ENCODE measurements at places on chromosomes 3 and 15.

GRCh38 chr15:35705884-35706585, 160.1 kb upstream of the DPH6 start:
- DNase-seq, result no peak

- no peak for DNase-seq
Measured at GRCh38 chr3:183958226-183958625, 59.5 kb downstream of the ABCC5 start.

GRCh38 chr3:22713936-22714335, 489.2 kb upstream of the UBE2E2 start:
- DNase-seq, result peak; percentile 9

GRCh38 chr3:66394753-66395249, 106.0 kb downstream of the LRIG1 start:
- no peak for DNase-seq

- DNase-seq, result no peak
Measured at GRCh38 chr3:168112894-168113293, 17.2 kb upstream of the GOLIM4 start.

DNA sequence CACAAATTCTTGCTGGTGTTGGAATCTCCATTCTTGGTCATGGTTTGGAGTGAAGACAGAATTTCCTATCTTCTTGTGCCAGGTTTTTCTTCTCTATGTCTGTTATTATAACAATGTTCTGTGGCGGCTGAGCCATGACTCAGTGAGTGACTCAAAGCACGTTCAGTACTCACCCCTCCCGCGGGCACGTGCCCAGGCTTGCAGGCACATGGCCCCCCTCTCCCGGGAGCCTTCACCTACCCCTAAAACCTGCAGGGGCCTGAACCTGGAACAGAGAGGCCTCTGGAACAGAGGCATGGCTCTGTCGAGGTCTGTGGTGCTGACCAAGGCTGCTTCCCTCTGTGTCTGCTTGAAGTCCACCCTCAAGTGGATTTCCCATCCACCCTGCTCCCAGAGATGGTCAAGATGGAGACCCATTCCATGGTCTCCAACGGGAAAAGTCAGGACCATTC, 27.6 kb downstream of the PLXNB1 start:
- DNase-seq, result no peak

DNA sequence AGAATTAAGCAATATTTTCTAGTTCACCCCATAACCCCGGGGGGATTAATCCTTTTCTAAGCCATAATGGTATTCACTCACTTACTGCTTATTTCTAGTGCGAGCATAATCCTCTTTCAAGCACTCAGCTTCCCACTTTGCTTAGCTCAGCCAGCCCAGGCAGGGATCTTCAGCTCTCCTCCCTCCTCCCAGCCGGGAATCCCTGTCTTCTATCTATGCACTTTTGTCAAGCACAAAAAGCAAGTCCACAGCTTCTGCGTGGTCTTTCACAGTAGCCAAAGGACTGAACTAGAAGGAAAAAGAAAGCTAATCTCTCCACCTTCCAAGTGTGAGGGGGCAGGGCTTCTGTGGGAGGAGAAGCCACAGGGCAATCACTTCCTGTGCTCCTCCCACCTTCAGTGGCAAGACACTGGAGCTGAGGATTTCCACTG, 62.8 kb downstream of the PEX5L start:
- no peak for DNase-seq

DNA sequence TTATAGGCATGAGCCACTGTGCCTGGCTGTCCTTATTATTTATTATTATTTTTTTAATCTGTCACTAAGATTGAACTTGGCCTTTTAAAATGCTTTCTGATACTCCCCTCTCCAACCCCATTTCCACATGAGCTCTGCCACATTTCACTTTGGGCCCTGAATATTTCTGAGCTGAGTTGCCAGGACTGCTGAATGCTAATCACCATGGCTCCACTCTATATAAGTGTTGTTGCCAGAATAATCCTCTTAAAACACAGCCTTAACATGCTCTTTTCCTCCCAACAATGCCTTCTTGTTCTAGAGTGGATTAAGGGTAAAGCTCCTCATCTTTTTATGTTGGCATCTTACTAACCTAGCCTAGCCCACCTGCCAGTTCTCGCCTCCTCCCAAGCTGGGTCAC, 124.4 kb downstream of the PDZRN3 start:
- no peak for DNase-seq

DNA sequence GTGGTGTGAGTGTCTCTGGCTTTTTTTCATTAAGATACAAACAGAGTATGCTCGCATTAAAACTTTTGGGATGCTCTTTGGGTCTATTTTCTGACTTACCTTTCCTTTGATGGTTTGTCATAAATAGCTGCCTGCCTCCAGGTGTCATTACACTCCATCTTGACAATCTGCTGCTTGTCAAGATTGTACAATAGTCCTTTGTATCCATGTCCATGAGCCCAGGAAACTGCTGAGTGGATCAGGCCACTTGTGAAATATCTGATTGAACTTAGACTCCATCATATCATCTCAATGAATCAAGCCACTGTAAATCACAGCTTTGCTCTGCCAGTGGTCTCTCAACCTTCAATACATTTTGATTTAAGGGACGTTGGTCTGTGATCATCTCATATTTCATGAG, 135.2 kb downstream of the ECT2 start:
- DNase-seq, result no peak

GRCh38 chr3:195591852-195592251, 8.1 kb upstream of the APOD start:
- no peak for DNase-seq

DNA sequence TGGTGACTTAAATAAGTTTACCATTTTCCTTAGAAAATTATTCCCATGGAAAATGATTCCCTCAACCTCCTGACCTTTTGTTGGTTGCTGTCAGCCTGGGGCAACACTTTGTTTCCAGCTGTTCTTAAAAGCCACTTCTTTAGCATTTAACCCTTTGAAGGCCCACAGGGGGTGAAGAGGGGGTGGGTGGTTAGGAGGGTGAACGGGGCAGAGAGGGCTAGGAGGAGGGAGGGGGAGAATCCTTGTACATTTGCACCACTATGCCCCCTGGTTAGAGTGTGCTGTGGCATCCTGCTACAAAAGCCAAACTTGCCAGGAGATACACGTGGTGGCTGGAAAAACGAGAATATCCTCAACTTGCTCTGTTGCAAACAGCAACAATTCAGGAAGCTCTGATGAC, 273.2 kb upstream of the RGMA start:
- DNase-seq, result no peak

DNA sequence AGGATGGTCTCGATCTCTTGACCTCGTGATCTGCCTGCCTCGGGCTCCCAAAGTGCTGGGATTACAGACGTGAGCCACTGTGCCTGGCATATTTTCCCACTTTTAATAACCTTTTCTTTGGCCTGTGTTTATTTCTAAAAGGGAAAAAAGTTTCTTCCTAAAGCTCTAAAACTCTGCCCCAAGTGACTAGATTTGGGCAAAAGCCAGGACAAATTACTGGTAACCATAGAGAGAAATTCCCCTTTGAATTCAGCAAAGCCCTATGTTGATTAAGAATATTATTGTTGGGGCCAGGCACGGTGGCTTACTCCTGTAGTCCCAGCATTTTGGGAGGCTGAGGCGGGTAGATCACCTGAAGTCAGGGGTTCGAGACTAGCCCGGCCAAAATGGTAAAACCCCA, 11.5 kb upstream of the TRPM7 start:
- no peak for DNase-seq

GRCh38 chr3:8980756-8981257, 17.5 kb upstream of the RAD18 start:
- no peak for DNase-seq

DNA sequence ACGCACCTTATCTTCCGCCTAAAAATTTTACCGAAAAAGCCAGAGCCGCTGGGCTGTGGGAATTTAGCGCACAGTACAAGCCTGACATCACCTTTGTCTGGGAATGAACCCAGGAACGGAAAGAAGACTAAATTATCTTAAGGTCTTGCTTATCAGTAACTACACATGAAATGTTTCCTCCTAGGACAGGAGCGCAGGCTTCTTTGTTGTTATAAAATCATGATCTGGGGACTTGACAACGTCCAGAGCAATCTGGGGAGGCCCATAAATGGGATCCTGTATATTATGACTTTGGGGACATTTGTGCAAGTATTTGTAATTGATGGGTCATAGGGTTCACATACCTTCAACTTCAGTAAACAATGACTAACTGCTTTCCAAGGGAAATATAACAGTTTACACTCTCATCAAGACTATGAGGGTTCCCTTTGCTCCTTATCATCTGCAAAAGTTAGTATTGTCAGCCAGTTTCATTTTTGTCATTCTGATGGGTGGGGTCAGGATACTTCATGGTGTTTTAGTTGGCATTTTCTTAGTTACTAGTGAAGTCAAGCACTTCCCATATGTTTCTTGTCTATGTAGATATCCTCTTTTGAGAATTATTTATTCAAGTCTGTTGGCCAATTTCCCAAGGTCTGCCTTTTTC, 213.9 kb upstream of the PFN2 start:
- DNase-seq, result no peak

DNA sequence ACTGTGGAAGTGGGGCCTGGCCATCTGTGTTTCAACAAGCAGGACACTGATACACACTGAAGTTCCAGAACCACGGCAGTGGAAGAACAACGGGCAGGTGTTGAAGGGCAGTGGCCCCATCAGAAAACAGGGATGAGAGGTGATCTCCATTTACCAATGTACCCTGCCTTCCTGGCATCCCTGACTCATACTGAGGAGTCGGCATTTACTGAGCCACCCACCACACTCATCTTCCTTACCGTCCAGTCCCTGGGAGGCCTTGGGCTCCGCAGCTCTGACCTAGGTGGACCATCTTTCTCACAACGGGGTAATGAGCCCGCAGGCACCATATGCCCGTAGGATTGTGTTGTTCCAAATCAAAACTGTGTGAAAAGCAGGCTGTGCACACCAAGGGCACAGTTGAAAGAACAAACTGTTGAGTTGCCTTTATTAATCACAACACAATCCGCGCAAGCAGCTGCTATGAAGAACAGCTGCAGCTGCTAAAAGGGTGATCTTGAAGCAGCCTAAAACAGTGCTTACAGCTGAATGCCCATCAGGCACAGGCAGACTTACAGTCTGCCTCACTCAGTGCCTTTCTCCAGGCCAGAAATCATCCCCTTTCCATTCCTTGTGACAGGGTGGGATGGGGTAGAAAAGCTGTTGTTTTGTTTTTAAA, 12.9 kb downstream of the MB21D2 start:
- no peak for DNase-seq

- DNase-seq, result no peak
Measured at GRCh38 chr3:170644711-170645110, 58.8 kb upstream of the SLC7A14 start.

DNA sequence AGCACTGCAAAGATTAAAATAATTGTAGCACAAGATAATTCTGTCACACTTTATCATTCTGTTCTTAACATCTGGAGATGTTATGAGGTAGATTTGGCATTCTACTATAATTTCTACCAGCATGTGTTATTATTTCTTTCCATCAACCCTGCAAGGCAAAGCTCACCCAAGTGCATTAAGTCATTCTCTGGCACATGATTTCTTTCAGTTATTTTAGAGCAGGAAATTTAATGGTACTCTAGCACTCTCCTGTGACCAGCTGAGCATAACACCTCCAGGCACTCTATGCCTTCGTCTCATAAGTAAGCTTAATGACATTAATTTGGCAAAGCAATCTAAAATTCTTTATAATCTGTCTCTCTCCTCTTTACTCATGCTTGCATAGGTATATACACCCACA, 300.2 kb upstream of the GPR149 start:
- no peak for DNase-seq

GRCh38 chr3:143535994-143536784, 312.1 kb downstream of the SLC9A9 start:
- no peak for DNase-seq

DNA sequence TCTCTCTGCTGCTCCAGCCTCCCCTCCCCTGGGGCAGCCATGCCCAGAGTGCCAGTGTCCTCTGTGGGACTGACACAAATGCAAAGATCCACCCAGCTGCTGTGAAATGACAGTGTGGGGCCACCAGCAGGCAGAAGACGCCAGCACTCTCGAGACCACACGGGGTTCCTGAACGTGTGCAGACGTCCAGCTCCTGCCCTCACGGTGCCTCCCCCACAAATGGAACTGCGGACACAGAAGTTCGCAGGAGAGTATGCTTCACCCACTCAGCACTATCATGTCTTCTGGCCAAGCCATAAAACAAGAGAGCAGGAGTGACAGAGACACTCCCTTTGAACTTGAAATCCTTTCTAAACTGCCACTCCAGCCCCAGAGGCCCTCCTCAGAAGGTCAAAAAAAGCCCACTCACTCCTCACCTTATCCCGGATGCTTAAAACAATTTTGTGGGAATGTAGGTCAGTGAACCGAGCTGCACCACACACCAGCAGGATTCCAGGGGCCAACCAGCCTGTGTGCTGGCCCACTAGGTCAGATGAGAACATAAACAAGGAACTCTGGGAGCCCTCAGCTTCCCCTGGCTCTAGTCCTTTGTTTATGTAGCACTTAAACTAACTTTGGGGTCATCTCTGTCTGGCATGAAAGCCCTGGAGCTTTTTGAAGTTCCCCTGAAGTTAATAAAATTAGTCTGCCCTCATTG, 112.6 kb downstream of the DNAJB8 start:
- no peak for DNase-seq

DNA sequence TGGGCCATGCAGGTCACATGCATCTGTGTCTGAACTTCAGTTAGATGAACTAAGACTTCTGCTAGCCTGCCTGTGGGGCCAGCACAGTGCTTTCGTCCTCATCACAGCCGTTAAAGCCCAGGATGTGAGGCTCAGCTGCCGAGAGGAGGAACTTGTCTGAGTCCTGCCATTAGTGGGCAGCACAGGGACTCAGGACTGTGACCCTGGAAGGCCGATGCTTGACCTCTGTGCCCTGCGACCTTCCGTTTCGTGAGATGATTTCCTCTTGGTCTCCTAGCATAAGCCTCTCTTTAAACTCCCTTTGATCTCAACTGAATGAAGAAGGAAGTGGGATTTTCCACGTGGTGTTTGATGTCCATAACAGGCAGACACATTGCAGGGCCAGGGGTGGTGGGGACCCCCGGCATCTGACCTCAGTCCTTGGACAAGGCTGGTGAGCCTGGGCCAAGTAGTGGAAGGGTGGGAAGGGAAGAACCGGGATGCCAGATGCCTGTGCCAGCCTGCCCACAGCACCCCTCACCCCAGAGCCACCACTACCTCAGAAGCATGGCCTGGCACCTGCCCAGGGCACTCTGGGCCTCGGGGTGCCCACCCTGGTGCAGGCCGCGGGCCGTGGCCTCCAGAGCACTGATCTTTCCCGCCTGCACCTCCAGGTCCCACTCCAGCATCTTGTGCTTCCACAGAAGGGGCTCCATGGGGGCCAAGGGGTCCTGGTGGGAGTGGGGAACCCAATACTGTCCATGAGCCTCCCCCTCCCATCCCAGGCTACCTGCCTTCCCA, 21.6 kb downstream of the PLA2G4B start:
- no peak for DNase-seq
